ENCODE measurements at places on chromosomes 3 and 15.

DNA sequence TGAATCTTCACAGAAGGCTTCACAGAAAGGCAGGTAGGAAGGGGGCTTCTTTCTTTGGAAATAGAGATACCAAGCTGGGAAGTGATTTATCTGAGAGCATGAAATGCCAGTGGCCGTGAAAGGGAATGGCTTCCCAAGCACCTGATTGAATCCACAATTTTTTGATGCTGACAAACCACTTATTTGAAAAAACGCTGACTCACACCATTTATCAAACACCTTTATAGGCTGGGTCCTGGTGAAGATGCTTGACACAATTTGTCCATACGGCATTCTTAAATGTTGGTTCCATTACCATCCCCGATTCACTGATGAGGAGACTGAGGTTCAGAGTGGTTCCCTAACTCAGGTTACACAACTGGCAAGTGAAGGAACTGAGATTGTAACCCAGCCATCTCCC lies 64.1 kb upstream of the POMGNT2 start:
- DNase-seq = no peak

DNA sequence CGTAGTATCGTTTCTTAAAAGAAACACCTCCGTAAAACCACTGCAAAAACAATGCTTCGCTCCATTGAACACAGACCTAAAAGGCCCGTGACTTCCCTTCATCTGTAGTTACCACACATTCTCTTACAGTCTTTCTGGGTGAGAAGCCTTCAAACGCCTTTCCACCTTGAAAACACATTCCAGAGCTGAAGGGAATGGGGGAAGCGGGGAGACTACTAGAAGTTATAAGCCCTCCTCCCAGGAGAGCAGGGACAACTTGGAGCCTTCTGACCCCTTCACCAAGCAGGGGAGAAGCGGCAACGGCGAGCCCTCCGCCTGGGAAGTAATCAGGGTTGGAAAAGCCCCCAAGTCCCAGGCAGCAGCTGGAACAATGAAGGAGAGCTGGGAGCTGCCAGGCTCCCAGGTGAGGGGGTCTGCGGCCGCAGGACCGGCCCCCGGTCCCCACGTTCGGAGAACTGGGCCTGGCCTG lies 461 bp downstream of the SECISBP2L start:
- no peak for DNase-seq

- DNase-seq = no peak
Measured at GRCh38 chr15:100227781-100228180, 114.0 kb downstream of the ADAMTS17 start.

GRCh38 chr3:49266410-49267095 lies 10.5 kb downstream of the C3orf62 start:
- no peak for DNase-seq

GRCh38 chr3:194201953-194202666 lies 66.2 kb downstream of the HES1 start:
- DNase-seq = no peak

DNA sequence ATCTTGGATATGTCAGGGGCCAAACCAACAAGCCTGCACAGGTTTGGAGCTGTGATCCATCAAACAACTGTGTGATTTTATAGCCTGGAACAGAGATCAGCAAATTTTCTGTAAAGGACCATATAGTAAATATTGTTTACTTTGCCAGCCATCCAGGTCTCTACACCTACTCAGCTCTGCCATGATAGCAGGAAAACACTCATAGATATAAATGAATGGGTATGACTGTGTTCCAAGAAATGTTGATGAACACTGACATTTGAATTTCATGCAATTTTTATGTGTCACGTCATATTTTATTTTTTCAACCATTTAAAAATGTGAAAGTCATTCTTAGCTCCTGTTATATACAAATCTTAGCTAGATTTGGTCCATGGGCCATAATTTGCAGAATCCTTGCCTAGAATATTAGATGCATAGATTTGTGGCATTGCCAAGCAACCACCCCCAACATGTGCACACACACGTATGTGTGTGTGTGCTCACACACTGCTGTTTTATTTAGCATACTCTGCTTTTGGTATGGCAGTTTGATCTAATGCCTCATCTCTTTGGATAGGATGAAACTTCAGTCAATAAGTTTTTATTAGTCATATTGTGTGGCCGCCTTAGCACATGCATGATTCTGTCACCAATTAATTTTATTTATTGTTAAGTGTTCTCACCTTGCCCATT lies 6.4 kb downstream of the ATXN7 start:
- DNase-seq = no peak

GRCh38 chr15:98751767-98752166 lies 103.4 kb downstream of the IGF1R start:
- DNase-seq = no peak

DNA sequence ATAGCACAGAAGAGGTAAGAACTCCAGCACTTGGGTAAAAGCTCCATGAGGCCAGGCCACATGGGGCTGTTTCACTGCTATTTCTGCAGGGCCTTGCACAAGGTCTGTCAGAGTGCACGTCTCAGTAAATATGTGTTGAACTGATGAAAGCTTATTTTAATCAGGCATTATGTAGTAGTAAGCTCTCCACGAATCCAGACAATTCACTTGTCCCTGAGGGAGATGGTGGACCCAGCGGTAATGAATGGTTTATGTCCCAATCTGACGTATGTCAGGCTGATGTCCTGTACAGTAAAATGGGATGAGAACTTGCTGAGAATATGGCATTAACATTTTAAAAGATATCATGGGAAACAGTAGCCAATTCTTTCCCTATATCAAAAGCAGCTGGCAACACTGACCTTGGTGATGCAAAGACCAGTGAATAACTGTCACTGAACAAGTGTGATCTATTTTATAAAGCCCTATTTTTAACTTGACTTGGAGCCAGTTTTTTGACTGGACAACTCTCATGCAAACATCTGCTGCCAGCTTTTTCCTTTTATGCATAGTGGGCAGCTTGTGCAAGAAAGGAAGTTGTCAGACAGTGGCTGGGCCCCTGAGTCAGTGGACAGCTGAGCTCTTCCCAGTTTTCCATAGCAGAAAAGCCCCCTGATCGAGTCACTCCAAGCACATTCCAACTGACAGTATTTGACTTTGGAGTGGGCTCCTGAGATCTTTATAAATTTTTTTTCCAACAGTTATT lies 519.8 kb upstream of the MDFIC2 start:
- DNase-seq = no peak

GRCh38 chr3:54970895-54971294 lies 43.0 kb upstream of the LRTM1 start:
- no peak for DNase-seq

GRCh38 chr15:45166834-45167630 lies 20.7 kb downstream of the SHF start:
- peak; percentile 86 for DNase-seq

GRCh38 chr3:9403463-9403862 lies 6.0 kb downstream of the SETD5 start:
- DNase-seq = no peak

GRCh38 chr3:48088056-48088748 lies 72.0 kb upstream of the MAP4 start:
- DNase-seq = peak; percentile 75

DNA sequence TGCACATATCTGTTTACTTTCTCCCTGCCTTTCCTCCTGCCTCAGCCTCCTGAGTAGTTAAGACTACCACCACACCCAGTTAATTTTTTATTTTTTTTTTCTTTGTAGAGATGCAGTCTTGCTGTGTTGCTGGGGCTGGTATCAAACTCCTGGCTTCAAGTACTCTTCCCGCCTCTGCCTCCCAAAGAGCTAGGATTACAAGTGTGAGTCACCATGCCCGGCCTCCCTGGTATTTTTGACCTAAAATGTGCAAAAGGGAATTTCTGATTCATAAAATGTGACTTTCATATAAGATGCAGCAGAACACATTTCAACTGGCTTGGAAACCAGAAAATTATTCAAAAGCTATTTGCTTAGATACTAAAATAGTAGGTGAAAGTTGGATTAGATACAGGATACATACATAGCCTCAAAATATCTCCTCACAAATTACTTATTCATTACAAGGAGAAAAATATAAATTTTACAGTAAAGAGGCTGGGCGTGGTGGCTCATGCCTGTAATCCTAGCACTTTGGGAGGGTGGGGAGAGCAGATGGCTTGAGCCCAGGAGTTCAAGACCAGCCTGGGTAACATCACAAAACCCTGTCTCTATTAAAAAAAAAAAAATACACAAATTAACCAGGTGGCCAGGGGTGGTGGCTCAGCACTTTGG lies 32.0 kb downstream of the MAP4 start:
- DNase-seq = no peak

- DNase-seq = peak; percentile 61
Measured at GRCh38 chr15:53710906-53711305, 48.6 kb downstream of the WDR72 start.

DNA sequence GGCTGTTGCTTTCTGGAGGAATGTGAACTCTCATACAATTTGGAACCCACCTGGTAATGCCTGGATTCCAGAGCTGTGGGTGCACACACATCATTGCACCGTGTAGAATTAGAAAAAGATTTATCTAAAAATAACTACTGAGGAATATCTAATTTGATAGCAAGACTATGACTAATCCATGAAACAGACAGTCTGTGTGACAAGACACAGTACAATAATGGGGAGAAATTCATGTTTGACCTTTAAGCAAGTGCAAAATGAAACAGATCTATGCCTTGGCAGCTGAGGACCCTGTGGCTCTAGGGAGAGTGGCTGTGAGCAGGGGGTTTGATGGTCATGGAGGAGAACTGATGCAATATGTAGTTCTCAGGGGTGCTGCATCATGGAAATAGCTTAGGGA lies 7.9 kb upstream of the DOCK3 start:
- no peak for DNase-seq

- no peak for DNase-seq
Measured at GRCh38 chr3:42526616-42527367, 24.3 kb downstream of the VIPR1 start.

GRCh38 chr3:30288830-30289229 lies 317.6 kb upstream of the TGFBR2 start:
- DNase-seq = no peak

- DNase-seq = no peak
Measured at GRCh38 chr3:13143381-13144004, 70.3 kb upstream of the IQSEC1 start.

GRCh38 chr3:157532529-157533297 lies 29.5 kb upstream of the VEPH1 start:
- peak; percentile 51 for DNase-seq

- DNase-seq = no peak
Measured at GRCh38 chr3:179289295-179289694, 33.5 kb upstream of the ZNF639 start.

DNA sequence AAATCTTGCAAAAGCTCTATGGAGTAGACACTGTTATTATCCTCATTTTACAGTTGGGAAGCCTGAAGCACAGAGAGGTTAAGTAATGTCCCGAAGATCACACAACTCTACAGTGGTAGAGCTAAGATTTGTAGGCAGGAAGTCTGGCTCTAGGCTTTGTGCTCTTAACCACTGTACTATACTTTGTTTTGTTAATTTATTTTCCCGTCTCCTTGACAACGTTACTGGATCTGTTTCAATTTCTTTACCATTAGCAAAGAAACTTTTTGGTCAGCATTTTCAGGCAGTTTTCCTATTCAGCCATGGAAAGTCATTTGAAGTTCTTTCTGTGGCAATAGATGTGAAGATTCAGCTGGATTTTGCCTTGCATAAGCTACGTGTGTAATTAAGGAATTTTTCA lies 51.7 kb downstream of the OTOL1 start:
- DNase-seq = no peak

- DNase-seq = no peak
Measured at GRCh38 chr3:9250236-9250635, 790 bp upstream of the SRGAP3 start.

DNA sequence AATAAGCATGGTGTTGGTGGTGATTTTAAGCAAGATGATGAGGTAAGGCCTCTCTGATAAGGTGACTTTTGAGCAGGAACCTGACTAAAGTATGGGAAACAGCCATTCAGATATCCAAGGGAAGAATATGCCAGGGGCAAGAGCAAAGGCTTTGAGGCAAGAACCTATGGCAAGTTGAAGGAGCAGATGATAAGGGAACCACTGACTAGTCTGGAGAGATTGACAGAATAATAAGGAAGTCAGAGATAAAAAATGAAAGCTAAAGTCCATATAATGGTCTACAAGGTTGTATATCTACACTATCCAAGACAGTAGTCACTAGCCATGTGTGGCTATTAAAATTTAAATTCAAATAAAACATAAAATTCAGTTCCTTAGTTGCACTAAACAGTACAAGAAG lies 2.5 kb upstream of the C3orf38 start:
- DNase-seq = no peak

- no peak for DNase-seq
Measured at GRCh38 chr3:13937131-13937530, 57.3 kb upstream of the WNT7A start.

GRCh38 chr3:32175607-32176197 lies 62.8 kb upstream of the CMTM8 start:
- DNase-seq = peak; percentile 40

DNA sequence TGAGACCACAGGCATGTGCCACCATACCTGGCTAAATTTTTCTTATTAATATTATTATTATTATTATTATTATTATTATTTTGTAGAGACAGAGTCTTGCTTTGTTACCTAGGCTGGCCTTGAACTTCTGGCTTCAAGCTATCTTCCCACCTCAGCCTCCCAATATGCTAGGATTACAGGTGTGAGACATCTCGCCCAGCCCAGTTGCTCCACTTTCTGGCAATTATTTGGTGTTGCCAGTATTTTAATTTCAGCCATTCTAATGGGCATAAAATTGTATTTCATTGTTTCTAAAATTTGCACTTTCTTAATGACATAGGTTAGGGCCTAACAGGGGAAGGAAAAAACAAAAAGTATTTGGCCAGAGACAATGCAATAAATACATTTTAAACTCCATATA lies 1217.6 kb upstream of the ALCAM start:
- no peak for DNase-seq

DNA sequence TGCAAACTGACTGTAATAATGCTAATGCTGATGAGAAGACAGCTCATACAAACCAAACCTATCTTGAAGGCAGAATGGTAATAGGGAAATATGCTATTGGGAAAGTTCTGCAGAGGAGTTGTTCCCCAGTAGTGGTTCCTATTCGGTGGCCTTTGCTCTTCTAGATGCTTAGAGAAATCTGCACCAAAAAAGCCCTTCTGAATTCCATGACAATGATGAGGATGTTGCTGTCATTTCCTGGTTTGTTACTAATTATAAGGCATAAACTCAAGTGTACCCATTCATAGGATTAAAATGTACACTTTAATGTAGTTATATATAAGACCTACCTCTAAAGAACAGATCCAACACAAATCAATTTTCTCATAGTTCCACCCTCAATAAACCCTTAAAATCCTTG lies 30.1 kb downstream of the TOMM70 start:
- no peak for DNase-seq

DNA sequence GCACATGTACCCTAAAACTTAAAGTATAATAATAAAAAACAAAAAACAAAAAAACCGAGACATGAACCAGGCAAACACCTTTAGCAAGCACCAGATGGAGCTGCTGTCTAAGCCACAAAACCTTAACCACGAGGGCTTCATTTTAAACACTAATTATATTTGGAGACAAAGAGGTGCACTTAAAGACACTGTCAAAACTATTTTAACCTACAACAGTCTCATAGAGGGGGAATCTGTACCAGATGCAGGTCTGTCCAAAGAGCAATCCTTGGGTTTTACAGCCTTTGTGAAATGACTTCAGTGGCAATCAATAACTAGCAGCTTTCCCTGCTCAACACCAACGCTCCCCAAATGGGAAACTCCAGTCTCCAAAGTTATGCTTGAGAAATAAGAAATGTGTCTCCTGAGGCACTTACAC lies 115.7 kb upstream of the TSPAN3 start:
- peak; percentile 44 for DNase-seq

GRCh38 chr3:174596447-174596982 lies 262.6 kb upstream of the NAALADL2 start:
- DNase-seq = no peak

GRCh38 chr3:193457526-193457925 lies 79.0 kb upstream of the ATP13A5 start:
- DNase-seq = no peak

GRCh38 chr15:29805043-29805707 lies 17.1 kb downstream of the TJP1 start:
- DNase-seq = no peak
